ENCODE measurements at places on chromosomes 11 and 22. TPM values are rescaled to one million over a fixed set of nuclear protein-coding genes. Genes with fewer than 3 reads are reported as not detected.

DNA sequence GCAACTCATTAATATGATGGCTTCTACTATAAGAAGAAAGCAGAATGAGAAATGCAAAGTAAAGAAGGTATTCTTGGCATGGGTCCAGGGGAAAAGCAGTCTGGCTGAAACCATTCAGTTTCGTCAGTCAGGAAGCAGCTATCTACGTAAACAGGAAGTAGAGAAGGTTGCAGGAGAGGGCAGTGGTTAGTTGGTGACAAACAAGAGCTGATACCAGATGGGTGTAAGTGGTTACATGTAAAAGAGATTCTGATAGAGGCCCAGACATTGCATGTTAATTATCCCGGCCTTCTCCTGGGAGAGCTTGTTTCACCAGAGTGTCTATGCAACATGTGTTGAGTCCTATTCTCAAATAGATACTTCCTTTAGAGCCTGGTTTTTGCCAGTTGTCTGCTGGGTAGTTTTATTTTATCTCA, 58.4 kb upstream of the PSMA1 start:
- DNase-seq, result no peak

GRCh38 chr22:39115977-39116621, 19.1 kb downstream of the APOBEC3H start:
- no peak for DNase-seq

DNA sequence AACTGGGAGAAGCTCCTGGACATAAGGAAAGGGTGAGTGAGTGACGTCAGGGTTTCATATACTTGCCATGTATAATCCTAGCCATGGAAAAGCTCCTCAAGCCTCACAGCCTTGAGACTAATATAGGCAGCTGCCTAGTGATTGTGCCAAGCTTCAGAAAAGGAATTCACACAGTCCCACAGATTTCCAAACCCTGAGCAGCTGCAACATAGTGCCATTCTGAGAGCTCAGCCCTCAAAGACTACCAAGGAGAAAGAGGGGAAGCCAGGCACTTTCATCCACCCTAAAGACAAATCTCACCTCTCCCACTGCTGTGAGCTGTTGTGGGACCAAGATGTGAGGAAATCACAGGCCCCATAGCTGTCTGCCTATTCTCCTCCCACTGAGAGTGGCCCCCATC, 707.9 kb upstream of the ANO5 start:
- DNase-seq, result no peak

DNA sequence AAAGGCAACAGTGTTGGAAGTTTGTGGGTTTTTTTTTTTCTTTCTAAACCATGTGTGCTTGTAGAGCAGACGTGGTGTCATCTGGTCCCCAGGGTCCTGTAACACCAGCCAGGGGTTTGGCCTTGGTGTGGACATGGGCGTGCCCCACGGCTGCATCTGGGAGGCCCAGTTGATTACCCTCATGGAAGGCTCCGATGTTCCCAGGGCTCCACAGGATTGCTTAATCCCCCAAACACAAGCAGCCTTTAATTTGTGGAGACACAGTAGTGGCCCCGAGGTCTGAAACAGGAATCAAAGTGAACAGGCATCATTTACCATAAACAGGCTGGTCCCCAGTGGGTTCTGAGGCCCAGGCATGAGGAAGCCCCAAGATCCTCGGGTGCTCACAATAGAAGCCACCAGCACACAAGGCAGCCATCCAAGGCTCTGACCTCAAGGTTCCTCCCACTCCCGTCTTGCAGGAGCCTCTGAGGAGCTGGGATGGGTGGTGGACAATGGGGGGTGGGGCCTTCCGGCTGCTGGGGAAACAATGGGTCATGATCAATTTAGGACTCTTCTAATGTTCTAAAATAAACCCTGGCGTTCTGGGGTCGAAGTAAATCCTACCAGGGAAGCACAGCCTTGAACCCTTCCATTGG, 115.0 kb upstream of the CD82 start:
- DNase-seq, result no peak

DNA sequence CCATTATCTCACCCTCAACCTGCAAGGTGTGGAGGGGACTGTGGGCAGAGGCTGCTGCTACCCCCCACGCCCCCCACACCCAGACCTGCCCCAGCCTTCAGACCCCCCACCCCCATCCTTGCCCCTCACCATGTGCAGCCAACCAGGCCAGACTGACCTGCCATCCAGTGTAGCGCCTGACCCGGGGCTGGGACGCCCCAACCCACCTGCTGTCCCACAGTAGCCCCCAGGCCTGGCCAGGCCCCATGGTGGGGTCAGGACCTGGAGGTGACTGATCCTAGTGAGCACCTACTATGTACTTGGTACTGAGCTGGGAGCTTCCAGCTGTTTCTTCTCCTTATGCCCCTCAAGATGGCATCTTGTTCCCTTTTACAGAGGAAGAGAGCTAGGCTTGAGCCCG, 113.1 kb downstream of the CACNA1I start:
- no peak for DNase-seq

GRCh38 chr11:8604078-8604723, 10.2 kb upstream of the STK33 start:
- DNase-seq, result peak; percentile 84

- no peak for DNase-seq
Observed at GRCh38 chr11:23569134-23569533, 708.9 kb upstream of the CCDC179 start.

DNA sequence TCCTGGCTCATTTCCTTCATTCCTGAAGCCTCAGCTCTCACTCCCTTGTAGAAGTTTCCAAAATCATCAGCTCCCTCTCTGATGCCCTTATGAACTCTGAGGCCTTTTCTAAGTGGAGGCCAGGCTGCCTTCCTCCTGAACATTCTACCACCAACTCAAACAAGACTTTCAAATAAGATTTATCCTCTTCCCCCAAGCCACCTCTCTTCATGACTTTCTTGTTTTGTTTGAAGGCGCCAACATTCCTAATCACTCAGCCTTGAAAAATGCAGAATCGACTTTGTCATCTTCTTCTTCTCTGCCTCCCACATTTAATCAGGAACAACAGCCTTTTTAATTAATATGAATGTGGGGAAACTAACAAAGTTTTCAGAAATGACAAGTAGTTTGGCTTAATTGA, 927.9 kb downstream of the OPCML start:
- DNase-seq, result no peak

DNA sequence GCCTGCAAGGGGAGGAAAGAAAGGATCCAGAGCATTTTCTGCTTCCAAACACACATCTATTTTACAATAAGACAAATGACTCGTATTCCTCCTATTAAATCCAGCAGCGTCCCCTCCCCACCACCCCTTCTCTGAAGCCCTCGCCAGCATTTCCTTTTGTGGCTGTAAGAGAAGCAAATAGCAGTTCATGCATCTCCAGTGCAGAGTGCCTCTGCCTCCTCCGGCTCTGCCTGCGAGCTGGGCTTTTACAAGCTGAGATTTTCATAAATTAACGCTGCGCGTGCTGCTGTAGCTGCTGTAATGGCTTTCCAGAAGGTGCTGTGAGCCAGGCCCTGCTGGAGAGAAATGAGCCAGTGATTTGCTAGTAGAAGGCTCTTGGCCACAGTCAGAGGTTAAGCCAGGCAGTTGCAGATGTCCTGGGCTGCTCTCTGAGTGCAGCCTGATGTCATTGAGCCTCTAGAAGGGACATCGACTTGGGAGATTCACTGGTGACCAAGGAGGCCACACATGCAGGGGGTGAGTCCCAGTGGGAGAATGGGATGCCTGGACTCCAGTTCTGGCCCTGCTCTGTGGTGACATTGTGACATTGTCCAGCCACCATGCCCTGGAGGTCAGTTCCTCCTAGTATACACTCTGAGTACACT, 134.5 kb upstream of the NAV2 start:
- peak; percentile 96 for DNase-seq

DNA sequence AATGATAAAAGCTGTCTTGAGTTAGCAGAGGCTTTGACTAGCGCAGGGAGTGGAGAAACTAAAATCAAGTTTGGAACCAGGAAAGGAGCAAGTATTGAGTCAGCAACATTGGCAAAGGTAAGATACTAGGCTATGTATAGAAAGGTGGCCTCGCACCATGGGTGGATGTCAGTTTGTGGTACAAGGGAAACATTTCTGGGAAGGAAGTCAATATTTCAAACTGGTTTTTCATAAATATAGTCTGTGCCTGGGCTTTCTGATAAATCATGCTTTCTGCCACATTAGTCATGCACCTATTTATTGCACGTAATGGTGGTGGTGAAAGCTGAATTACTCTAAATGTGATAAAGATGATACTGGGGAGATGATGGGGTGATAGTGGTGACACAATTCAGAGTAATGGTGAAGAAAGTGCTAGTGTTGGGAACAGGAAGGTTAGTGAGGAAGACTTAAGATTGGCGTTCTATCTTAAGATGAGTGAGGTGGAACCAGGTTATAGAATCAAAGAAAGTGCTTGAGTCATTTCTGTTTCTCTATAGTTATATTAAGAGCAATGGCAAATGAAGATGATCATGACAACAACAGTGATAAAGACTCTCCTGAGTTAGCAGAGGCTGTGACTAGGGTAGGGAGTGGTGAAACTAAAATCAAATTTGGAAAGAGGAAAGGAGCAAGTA, 729.0 kb downstream of the FAM181B start:
- DNase-seq, result no peak

- no peak for DNase-seq
Observed at GRCh38 chr11:67177399-67178281, 58.6 kb downstream of the KDM2A start.

The DGCR6 gene
- 1.2 TPM for total RNA-seq

The CCDC73 gene
- total RNA-seq, result not detected

The ALKBH8 gene
- 7.6 TPM for total RNA-seq

The RBMXL2 gene
- total RNA-seq, result not detected

The RAB36 gene
- total RNA-seq, result 4.6 TPM
